Heart left ventricle (tissue), 16 donors: ENCODE measurements at places on chromosomes 13 and 19. TPM values are rescaled to one million over a fixed set of nuclear protein-coding genes. Genes with fewer than 3 reads are reported as not detected.

DNA sequence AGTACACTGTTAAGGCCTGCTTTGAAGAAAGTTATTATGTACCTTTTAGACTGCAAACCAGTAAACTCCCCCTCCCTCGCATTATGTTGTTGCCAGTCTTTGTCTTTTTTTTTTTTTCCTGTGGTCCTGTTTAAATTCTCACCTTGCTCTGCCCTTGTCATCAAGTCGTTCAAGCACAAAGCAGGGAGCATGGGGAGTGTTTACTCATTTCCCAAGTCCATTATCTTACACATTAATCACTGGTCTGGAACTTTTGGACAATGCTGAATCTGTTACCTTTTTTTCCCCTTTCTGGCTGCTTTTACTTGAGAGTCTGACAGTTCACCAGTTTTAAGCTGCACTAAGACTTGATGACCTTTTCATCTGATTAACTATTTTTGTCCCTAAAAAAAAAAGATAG lies 108.2 kb downstream of the DACH1 start:
- H3K27me3 ChIP-seq = no peaks in the 10 kb centered on the region
- no peak overlapping the region for H3K27ac ChIP-seq
- no peak for DNase-seq
- H3K36me3 ChIP-seq = no peaks in the 10 kb centered on the region
- H3K4me1 ChIP-seq = peaks cover 2% of the 10 kb centered on the region

- H3K27me3 ChIP-seq = no peaks in the 10 kb centered on the region
- DNase-seq = no peak
- no peak overlapping the region for H3K4me3 ChIP-seq
Observed at GRCh38 chr13:24145240-24145639, 15.3 kb upstream of the SPATA13 start.

DNA sequence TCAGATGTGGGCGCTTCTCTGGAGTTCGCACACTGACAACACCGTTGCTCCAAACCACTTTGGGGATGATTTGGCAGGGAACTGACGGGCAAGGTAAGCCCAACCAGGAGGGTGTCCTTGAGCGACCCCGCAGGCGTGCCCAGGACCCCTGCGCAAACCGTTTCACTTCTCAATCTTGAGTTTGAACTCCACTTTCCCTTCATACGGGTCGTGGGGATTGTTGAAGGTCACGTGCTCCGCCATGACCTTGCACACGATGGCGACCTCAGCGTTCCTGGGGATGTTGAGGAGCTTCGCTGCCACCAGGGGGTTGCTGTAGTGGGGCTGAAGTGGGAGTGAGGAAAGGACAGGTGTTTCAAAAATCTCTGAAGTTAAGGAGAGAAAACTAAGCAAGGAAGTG lies 8.8 kb downstream of the ATP4B start:
- DNase-seq = peak; percentile 14
- no peak overlapping the region for H3K27ac ChIP-seq
- no peaks in the 10 kb centered on the region for H3K27me3 ChIP-seq
- no peaks in the 10 kb centered on the region for H3K4me1 ChIP-seq

Gene SYNGR4
- polyA plus RNA-seq = not detected

Gene KANK2
- 281 TPM for polyA plus RNA-seq

Gene ONECUT3
- polyA plus RNA-seq = not detected
